CD4-positive, alpha-beta T cell treated with Interferon gamma for 1 hour (primary cell): ENCODE measurements at places on chromosomes 7 and 10.

DNA sequence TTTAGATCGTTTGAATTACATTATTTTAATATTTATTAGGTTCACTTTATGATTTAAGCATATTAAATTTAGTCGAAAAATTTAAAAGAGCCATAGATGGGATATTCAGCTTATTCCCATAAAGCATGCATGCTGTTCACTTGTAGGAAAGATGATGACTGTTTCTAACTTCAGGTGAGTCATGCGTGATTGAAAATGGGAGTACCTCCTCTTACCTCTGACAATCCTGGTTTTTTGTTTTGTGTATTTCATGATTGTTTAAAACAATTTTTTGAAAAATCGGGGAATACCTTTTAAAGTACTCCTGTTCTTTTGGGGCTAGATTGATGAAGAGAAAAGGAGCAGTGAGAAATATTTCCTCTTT lies 1.4 kb downstream of the TNKS2 start:
- DNase-seq: no peak

DNA sequence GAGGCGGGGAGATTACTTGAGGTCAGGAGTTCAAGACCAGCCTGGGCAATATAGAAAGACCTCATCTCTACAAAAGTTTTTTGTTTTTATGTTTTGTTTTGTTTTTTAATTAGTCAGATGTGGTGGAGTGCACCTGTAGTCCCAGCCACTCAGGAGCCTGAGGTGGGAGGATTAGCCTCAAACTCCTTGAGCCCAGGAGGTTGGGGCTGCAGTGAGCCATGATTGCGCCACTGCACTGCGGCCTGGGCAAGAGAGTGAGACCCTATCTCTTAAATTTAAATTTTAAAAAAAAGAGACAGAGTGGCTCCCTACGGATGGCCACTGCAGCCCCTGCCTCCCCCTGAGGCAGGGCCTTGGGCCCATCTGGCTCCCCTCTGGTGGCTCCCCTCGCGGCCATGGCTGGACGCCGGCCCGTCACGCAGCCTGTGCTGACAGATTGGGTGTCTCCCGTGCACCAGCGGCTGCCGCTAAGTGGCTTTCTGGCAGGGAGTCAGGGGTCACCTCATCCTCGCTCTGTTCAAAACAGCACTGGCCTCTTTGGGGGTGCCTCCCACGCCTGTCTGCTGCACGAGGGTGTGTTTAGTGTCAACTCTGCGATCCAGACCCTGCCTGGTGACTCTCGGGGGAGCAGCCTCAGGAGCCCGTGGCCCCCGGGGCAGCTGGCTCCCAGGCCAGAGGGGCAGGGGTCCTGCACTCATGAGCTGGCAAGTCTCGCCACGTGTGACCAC lies 44.4 kb upstream of the ELN start:
- no peak for DNase-seq

DNA sequence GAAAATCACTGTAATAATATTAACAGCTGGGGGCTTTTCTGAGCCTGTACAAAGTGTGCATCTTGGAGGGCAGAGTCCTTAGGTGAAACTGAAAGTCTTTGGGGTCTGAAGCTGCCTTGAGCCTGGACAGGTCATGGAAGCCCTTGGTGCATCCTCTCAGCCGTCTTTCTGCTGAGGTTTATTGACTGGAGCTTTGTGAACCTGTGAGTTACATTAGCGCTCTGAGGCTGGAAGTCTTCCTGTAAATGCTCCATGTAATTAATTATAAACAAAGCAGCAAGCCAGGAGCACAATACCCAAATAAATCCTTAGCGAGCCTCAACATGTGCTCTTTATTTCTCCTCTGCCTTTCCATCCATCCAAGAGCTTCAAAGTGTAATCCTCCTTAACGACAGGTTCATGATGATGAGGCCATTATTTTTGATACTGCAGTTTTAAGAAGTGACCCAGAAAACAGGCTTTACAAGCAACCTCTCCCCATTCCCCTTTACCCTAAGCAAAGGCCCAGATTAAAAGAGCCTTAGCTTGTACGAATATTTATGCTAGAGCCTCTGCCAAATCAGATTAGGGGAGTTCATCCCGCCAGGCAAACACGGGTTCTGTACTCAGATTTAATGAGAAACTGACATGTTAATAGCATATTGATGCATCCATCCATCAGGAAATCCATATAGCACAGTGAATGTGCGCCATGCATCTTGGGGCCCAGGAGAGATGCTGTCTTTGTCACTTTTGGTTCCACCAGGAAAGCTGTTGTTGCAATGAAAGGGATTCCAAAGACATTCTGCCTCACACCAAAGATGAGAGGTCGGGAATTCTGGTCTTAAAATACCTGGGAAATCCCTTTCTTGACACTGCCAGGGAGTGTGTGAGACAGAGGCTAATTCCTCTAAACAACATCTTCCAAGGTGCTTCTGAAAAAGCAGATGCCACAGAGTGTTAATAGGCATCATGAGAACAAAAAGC lies 118.1 kb downstream of the ANLN start:
- DNase-seq: no peak

DNA sequence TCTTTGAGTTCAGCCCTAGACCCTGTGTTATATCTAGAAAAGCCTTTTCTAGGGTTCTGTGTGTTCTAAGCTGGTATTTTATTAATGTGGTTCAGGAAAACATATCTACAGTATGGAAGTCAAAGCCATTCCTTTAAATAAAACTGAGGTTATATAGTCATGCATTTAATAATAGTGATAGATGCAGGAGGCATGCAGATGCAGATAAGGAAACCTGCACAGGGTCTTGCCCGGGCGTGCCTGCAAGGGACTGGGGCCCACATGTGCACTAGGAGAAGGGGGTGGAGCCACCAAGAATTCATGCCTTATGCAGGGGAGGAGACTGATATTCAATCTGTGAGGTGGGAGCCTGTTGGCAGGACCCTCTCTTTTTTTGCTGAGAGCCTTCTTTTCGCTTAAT lies 171.5 kb downstream of the PRPF18 start:
- no peak for DNase-seq

DNA sequence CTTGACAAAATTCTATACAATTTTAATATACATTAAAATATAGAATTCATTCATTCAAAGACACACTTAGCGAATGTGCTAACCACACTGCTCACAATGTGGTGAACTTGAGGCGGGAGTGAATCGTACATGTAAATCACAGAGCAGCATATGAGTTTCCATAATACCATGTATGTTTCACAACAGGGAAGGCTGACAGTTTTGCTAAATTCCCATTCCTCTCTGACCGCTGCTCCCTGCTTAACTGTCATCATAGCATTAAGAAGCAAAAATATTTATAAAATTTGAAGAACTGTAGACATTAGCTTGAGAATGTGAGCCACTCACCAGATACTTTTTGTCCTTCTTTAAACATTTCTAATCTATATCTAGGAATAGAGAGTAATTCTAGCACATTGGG lies 763.3 kb downstream of the MAGI2 start:
- DNase-seq: no peak

DNA sequence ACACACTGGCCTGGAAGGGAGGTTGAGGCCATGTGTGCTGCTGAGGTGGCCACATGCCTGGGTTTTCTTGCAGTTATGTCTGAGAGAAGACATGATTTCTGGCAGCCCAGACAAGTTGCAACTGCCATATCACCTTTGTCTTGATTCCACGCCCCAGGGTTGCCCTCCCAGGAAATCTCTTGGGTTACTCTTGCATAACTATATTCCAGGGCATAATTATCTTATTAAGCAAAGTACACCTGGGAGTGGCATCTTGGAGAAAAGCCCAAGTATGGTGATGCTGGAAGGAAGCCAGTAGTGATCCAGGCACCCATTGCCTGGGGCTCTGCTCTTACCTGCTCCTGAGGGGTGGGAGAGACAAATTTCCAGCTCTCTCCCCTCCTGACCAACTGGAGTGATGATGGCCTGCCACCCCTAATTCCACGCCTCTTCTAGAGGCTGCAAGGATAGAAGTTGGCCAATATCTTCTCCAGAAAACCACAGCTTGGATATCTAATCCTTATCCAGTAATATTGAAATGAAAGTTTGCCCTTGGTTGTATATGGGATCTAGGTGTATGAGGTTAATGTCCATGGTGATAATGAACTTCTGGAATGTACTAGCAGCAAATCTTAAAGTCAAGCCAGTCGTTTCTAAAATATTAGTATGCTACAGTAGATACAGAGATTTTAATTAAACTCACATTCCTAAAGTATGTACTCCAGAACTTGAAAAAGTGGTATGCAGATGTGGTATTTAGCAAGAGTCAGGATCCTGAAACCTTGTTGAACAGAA lies 5.0 kb downstream of the AKR1B10 start:
- DNase-seq: no peak

DNA sequence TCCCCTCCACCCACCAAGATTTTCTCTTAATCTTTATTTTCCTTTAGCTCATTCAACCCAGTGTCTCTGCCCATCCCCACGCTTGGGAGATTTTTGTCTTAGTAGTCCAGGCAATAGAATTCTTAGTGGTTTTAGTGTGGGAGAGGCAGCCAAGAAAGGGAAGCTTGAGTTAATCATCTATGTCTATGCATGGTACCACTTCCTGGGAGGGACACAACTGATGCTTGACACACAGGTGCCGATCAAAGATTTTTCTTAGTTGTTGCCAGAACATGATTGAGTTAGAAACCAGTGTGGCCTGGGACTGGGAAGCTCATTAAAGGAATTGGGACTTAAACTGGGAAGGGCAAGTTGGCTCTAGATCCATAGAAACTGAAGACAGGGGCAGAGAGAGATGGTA lies 3.1 kb downstream of the STRA8 start:
- DNase-seq: no peak

DNA sequence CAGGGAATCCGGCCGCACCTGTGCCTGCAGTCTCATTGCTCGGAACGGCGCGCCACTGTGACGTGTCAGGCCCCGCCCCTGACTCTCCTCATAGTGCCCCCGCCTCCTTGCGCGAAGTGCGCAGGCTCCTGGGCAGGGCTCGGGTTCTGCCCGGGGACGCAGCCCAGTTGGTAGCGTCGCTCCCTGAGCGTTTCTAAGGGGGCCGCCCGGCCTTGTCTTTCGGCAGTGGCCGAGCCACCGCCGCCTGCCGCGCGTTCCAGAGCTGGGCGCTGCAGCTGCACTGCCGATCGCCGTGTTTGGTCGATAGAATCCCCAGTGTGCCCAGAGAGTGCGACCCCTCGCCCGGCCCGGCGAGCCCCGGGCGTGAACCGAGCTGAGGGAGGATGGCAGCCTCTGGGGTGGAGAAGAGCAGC lies at the start of gene KLHL7:
Gene KLHL7 (plus strand): TSS at position 142 of the 413 bp plus-strand sequence. CDS start 242 bp downstream, at position 384.
- DNase-seq: peak; percentile 92

DNA sequence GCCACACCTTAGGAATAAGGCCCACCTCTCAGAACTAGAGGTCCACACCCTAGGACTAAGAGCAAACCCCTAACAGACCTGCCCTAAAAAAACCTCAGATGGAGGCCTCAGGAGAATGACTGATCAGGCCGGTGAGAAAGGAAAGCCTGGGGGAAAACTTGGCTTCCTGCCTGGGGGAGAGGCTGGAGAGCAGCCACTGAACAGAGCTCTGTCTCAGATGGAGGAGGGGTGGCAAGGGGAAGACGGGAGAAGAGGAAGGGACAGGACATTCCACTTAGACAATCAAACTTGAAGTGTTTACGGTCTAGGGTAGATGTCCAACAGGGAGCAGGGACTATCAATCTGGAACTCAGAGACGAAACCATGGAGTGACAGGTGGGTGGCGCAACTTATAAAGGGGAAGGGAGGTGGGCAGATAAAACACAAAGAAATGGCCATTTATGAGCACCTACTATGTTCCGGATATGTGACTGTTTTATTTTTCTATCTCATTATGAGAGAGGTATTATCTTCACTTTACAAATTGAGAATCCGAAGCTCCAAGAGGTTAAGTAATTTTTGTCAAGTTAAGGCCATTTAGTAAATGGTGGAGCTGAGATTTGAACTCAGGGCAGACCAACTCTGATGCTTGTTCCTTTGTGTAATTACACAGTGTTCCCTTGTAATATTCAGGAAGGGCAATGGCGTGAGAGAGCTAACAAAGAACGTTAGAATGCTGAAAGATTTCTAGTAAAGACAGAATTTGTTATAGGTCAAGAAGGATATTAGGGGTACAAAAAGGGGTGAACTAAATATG lies 82.6 kb downstream of the DNMBP start:
- no peak for DNase-seq
